ENCODE measurements at places on chromosomes 16 and 17.

GRCh38 chr16:2706611-2707311 lies 13.3 kb downstream of the PRSS27 start:
- no peak for DNase-seq

DNA sequence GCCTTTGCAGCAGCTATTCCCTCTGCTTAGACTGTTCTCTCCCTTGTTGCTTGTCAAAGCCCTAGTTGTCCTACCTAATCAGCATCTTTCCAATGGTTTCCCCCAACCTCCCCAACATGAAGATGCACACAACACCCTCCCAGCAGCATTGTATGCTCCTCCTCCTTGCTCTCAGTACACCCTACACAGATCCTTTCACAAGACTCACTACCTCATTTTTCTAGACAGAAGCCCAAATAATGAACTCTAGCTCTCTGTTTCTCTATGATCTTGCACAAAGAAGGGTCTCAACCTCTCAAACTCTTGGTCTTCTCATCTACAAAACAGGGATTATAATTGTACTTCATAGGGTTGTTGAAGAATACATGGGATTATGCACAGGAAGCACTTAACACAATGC lies 19.4 kb downstream of the PSME3IP1 start:
- no peak for DNase-seq

DNA sequence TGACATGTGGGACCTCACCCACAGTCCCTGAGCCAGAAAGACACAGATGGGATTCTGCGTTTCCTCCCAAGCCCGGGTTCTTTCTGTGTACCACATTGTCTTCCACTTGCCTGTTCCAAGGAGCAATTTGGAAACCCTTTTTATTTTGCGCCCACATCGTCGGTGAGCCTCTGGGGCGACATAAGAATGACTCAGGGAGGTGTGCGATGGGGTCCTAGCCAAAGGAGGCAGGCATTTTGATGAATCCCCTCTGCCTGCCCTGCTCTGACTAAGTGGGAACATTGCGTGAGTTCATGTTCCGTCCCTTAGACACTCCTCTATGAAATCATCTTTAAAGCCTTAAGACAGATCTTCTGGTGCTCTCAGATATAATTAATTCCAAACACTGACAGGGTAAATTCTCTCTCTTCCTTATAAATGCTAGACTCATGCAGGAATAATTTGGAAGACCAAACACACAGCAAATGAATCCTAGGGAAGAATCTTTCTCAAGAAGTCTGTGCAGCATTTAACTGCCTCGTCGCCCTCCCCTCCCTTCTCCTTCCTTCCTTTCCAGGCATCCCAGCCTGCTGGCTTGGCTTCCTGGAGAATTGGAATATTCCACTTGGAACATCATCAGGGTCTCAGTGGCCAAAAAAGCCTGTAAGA lies 52.7 kb upstream of the FOXF1 start:
- no peak for DNase-seq

DNA sequence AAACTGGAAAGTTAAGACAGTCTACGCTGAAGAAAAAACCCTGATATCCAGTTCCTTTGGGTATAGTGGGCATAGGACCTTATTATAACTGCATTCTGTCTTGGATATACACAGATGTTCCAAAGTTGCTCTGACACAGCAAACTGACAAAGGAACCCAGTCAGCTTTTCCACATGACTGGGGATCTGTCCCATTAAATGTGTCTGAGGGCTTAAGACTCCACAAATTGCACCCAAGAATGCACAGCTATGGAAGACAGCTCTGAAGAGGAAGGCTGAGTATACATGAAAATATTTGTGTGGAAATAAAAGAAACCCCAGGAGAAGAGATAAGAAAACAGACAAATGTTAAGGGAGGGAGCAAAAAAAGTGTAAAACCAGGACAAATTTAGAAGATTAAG lies 114.1 kb downstream of the SPAG9 start:
- DNase-seq = no peak

DNA sequence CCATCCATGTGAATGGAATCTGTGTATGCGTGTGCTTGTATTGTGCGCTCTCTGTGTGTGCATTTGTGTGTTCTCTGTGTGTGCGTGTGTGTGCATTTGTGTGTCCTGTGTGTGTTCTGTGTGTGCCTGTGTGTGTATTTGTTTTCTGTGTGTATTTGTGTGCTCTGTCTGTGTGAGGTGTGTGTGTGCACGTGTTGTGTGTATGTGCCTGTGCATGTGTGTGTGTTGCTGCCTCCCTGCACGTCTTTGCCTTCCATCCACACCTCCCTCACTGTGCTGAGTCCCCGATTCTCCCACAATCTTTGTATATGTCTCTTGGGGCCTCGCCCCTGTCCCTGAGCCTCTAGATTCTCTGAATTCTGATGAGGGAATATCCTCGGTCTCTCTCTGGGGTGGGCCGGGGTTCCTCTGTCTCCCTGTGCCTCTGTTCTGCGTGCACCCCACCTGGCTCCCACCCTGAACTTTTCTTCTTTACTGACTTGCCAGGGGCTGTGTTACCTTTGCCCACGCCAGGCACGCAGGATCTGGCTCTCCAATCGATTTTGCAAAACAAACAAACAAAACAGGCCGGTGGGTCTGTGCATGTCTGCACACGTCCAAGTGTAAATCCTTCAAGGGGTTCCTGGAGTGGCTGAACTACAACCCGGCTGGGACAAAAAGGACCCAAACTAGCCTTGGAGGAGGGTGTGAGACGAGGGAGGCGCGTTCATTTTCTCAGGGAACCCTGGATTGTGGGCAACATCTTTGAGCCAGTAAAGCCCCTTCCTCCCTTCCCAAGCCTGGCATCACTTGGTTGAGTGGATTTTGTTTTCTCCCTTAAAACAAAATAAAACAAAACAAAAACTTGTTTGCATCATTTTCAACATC lies 8.1 kb upstream of the FOXF1 start:
- no peak for DNase-seq

- no peak for DNase-seq
Measured at GRCh38 chr17:79826204-79826680, 13.0 kb downstream of the CBX4 start.

DNA sequence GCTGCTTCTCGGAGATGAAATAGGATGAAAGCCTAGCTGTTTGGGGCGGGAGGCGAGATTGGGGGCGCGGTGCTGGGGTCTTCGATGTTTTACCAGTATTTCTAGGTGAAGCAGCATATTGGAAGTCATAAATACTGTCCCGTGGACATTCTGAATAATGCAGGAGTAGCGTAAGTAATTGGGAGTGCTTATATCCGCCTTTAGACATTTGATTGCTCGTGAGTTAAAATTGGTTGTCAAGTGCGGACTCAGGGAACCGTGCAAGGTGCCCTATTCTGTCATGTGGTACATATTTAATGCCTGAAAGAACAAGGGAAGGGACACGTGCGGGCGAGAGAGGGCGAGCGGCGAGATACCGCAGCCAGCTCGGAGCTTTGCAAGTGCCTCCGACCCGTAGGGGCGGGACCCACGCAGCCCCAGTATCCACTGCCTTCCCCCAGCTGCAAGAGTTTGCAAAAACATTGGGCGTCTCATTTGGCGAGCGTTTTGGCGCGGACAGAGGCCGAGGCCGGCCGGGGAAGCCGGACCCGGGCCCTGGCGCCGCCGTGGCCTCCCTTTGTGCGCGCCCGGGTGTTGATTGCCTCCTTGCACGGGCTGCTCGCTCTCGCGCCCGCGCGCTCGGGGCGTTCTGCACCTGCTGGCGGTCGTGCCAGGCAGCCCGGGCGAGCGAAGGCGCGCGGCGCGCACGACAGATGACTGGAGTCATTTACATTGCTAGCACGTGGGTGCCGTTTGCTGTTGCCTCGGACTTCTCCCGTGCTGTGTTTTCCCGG lies 849.8 kb upstream of the RBFOX1 start:
- no peak for DNase-seq

GRCh38 chr16:24013864-24014645 lies 178.3 kb downstream of the PRKCB start:
- DNase-seq = peak; percentile 70

DNA sequence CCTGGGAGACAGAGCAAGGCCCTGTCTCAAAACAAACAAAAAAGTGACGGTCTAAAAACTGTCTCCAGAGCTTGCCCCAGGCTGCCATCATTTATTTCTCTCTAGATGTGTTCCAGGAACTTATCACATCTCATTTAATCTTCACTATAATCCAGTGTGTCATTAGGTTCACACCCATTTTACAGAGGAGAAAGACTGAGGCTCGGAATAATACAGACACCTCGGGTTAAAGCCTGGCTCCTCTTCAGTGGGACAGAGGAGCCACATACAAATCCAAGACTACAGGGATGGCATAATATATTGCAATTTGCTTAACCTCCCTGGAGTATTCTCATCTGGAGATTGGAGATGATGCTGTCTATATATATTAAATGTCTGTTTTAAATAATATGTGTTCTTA lies 5.9 kb downstream of the PDILT start:
- DNase-seq = no peak

DNA sequence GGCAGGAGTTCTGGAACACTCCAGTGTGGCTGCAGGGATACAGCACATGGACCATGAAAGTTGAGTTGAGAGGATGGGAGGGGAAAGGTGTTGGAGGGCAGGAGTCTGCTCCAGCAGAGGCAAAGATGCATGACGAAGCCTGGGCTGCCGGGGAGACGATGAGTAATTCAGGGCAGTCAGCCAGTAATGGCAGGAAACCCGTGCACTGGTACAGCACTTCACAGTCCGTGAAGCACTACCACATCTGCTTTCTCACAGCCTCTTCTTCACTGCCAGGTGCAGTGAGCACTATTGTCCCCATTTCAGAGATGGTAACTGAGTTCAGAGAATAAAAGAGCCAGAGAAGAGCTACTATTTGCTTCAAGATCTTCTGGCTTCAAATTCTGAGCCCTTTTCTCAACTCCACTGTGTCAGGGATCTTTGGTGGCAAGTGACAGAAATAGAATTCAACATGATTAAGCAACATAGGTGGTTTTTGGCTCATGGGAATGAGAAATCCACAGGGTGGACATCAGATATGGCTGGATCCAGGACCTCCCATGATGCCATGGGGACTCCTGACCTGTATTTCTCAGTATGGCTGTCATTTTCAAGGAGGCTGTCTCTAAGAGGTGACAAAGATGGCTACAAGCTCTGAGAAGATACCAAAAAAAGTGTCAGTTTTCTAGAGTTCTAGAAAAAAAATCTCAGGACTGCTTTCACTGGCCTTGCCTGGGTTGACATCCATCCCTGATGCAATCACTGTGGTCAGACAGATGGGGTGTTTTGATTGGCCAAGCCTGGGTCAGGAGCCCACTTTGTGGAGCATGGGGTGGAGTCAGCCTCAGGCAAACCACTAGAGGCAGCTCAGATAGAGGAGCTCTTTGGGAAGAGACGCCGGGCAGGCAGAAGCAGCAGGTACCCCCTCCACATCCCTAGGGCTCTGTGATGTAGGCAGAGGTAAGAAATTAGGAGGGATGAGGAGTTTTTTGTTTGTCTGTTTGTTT lies 24.7 kb downstream of the IL21R start:
- DNase-seq = peak; percentile 64

DNA sequence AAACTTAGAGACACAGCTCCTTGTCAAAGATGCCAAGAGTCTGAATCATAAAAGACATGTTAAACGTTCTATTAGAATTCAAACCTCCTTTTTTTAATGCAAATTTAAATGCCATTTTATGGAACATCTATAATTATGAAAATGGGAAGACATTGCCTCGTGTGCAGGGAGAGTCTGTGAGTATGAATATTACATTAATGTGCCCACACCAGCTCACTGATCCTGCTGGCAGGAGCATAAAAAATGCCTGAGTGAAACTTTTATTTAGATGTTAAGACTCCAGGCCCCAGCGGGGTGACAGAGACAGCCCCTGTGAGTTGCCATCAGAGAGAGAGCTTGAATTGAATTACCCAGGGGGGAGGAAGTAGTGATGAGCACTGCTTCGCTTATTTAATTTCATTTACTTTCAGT lies 84.8 kb downstream of the SNX11 start:
- no peak for DNase-seq

GRCh38 chr17:252456-252855 lies 71.0 kb upstream of the DOC2B start:
- no peak for DNase-seq

GRCh38 chr17:73228748-73229236 lies 32.9 kb downstream of the CPSF4L start:
- DNase-seq = peak; percentile 19

GRCh38 chr17:34519282-34519681 lies 60.1 kb upstream of the TMEM132E start:
- no peak for DNase-seq

GRCh38 chr17:4810696-4811290 lies 3.8 kb downstream of the PLD2 start:
- no peak for DNase-seq

GRCh38 chr17:1251866-1252608 lies 18.2 kb upstream of the BHLHA9 start:
- DNase-seq = no peak

- no peak for DNase-seq
Measured at GRCh38 chr17:43471585-43472160, 12.1 kb upstream of the DHX8 start.

- DNase-seq = no peak
Measured at GRCh38 chr16:27841061-27841801, 222.3 kb downstream of the GSG1L start.

DNA sequence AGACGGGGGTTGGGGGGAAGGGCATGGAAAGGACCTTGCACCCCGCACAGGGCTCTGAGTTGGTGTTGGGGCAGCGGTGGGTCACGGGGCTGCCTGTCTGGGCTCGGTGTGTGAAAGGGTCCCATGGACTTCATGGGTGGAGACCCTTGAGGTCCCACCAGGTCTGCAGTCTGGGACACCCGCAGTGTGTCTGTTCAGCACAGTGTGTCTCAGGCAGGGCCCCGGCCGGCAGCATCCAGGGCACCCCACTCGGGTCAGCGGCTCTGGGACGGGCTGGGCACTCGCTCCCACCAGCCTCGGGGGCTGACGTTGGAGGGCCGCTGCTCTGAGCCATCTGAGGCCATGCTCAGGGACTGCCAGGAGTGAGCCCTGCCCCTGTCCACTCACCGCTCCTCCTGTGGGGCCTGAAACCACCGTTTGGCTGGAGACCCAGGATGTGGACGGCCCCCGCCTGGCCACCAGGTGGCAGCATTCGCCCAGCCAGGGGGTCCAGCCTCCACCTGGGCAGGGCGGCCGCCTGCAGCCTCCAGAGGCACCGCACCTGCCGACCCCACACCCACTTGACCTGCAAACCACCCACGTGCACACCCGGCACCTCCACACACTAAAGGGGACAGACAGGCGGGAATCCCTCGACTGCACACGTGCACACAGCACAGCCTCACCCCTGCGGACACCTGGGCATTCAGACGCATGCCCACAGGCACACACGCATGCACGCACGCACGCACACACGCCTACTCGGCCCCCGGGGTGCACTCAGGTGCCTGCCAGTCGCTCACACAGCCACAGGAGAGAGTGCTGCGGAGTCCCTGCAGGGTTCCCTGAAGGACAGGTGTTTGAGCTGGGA lies 10.1 kb upstream of the ZFPM1 start:
- DNase-seq = peak; percentile 76

- DNase-seq = no peak
Measured at GRCh38 chr16:6265968-6266367, 1066.7 kb upstream of the RBFOX1 start.

GRCh38 chr16:11554053-11554452 lies 32.7 kb downstream of the LITAF start:
- no peak for DNase-seq
